H1 (cell line): ENCODE measurements at places on chromosomes 16 and 17.

GRCh38 chr17:40663252-40663651, 1.7 kb downstream of the KRT222 start:
- no peak for DNase-seq

GRCh38 chr17:35236821-35237220, 6.1 kb upstream of the SLFN5 start:
- DNase-seq, result no peak

- no peak for DNase-seq
Observed at GRCh38 chr17:66178642-66179041, 13.3 kb downstream of the CEP112 start.

- no peak for DNase-seq
Observed at GRCh38 chr16:23976524-23976923, 140.7 kb downstream of the PRKCB start.

DNA sequence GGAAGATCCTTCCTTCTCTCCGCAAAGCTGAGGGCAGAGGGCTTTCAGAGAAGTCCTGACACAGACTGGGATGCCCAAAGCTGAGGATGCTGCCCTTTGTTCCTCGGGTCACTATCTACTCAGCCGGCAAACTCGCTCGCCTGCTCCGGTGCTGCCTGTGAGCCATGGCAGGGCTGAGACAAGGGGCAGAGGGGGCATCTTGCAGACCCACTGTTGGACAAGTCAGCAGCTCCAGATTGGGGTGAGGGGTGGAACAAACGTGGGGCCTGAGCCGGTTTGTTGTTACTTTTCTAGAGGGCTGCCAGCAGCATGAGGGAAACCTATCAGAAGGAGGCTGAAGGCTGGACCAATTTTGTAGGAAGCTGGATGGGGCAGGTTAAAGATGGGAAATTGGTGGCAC, 47.1 kb upstream of the PIK3R6 start:
- DNase-seq, result no peak

- no peak for DNase-seq
Observed at GRCh38 chr17:18968345-18968744, 16.4 kb downstream of the SLC5A10 start.

DNA sequence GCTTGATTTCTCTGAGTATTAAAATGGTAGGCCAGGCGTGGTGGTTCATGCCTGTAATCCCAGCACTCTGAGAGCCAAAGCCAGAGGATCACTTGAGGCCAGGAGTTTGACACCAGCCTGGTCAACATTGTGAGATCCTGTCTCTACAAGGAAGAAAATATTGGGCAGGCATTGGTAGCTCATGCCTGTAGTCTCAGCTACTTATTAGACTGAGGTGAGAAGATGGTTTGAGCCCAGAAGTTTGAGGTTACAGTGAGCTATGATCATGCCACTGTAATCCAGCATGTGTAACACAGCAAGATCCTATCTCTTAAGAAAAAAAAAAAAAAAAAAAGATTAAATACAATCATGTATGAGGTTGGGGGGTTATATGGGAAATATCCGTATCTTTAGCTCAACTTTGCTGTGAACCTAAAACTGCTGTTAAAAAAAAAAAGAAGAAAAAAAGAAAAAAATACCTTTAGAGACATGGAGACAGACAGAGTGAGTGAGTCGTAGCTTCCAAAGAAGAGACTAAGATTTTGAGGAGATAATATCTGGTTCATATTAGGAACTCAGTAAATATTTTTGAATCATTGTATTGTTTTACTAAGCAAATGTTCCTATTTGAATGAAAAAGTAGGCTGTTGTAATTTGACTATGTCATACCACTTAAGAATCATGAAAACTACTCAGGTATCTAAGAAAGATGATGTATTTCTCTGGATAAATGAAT, 325.7 kb upstream of the TBX2 start:
- DNase-seq, result no peak
